ENCODE measurements at places on chromosomes 5 and 9.

- no peak for DNase-seq
Measured at GRCh38 chr5:38755181-38755580, 90.6 kb upstream of the OSMR start.

- DNase-seq, result no peak
Measured at GRCh38 chr5:33457126-33457525, 16.4 kb downstream of the TARS1 start.

DNA sequence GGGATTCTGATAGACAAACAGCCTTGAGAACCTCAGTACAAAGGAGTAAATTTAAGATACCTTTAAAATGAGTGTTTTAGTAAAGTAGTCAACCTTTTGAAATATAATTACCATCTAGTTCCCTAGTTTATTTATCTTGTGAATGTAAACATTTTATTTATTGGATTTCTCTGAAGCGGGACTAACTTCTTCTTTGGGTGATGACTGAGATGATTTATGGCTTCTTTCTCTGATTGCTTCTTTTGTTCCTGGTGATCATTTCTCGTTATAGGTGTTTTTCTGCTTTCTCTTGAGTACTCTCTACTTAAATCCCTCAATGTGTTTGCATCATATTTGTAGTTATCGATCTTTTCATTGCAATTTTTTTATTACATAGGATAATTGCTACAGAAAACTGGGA is 33.2 kb downstream of the PRDM6 start:
- DNase-seq, result no peak

GRCh38 chr9:81182431-81182830 is 506.9 kb downstream of the TLE1 start:
- DNase-seq, result no peak

DNA sequence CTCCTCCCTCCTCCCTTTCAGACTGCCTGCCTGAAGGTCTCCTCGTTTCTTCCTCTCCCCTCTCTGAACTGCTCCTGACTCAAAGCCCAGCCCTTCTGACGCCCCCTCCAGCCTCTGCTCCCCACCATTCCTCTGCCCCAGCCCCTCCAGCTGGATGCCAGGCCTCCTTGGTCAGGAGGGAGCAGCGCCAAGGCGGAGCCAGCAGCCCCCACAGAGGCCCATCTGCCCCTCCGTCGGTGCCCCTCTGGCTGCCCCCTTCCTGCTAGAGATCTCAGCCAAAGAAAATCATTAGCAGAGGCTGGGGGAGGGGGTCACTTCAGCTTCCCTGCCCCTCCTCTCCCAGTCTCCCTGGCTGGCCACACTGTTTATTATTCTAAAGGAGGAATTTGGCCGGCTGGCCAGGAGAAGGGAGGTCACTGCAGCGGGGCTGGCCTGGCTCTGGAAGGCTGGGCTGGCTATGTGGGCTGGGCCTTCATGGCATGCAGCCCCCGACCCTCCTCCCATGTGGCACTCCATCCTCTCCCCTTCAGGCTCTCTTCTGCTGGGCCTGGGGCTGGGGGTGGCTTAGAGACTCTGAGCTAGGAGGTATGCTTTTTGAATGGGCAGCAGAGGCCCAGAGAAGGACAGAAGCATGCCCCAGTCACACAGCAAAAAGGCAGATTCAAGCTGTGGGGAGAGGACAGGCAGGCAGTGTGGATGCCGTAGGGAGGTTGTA is 16.9 kb downstream of the PDGFRB start:
- DNase-seq, result no peak

- DNase-seq, result no peak
Measured at GRCh38 chr9:86589273-86589672, 235.1 kb upstream of the TUT7 start.

DNA sequence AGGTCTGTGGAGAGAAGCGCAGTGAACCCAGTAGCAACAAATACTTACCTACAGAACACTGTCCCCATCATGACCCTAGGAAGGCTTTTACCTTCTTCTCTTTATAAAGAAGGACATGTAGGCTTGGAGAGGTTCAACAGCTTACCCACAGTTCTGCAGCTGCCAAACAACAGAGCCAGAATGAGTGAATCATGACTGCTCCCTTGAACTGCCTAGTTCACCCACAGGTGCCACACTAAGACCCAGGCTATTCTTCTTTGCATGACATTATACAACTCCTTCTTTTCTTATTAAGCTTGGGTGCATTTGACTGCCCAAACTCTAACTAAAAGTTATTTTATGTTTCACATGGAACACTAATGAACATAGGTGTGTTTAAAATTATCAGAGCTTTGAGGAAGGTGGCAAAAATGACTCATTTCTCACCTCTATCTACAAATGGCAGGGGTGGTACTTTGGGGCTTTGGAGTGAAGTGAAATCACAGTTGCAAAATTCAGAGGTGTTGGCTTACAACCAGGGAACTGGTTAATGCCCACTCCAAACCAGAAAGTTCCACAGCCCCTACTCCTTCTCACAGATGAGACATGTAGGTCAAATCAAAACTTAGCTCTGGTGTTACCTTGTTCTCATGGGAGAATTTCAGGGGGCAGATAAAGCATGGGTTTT is 201.6 kb downstream of the SEMA6A start:
- no peak for DNase-seq

DNA sequence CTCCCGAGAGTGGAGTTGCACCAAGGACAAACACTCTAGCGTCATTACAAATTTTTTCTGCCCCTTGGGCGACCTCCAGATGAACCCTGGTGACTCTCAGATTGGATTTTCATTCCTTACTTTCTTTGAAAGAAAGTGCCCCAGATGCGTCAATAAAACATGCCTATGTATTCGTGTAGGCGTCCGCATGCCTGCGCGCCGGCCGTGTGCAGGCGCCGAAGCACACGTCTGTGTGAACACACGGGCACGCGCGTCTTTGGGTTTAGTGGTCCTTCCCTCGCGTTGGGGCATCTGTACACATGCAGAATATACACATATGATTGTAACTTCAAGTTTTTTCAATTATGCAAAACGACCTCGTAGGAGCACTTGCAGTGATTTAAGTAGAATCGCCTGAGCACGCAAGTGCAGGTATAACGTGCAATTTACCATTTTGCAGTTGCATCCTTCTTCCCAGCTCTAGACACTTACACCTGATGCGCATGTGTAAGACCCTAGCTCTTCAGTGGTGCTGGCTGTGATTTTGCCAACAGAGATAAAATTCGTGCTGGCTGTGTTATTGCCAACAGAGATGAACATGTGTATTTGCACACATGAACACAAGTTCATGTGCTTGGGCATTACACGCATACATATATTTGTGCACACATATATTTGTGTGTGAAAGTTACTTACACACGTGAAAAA is 1.9 kb upstream of the LHX2 start:
- no peak for DNase-seq

DNA sequence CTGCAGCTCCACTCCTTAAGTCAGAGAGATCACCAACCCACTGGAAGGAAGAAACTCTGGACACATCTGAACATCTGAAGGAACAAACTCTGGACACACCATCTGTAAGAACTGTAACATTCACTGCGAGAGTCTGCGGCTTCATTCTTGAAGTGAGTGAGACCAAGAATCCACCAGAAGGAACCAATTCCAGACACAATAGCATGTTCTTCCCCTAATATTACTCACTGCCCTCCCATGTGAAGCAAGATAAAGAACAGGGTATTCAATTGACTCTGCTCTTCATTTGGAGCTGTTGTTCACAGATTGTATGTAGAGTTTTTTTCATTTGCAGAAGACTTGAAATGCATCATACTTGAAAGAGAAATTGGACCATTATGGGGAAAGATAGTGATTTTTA is 10.8 kb downstream of the SAXO1 start:
- DNase-seq, result no peak

DNA sequence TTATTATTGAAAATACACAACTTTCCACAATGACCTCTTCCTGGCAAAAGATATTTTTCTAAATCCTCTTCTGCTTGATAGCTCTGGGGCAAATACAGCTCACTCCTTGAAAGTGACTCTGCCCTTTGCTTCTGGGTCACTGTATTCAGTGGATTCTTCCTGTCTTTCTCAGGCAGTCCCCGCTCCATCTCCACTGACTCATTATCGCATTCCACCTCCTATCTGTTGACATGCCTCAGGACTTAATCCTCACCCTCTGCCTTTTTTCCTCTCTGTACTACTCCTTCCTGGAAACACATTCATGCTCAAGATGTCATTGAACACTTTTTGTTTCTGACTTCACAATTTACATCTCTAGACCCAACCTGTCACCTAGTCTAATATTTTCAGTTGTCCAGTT is 8.4 kb upstream of the RGS7BP start:
- DNase-seq, result no peak

DNA sequence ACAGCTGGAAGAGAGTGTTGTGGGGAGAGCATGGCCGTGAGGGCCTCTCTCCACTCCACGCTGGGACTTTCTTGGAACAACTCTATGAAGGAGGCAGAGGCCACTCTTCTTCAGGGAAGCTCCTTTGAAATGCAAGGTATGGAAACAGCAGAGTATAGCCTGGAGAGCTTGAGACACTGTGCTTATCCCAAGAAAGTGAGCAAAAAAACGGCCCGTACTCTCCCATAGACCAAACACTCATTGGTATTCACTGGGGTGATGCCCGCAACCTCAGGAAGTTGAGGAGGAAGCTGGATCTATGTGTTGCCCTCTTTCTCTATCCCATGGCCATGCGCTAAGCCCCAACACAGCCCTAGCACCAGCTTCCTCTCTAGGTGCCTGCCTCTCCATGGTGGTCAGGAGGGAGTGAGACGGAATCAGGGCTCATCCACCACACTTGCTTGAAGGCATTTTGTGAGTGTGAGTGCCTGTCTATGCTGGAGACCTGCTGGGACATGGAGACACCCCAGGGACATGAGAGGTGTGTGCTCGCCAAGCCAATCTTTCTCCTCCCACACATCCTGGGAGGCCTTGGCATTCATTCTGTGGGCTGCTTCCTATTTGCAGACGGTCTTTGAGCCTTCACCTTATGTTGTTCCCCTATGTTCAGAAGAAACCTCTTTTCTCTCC is 616.6 kb downstream of the IRX1 start:
- DNase-seq, result no peak

DNA sequence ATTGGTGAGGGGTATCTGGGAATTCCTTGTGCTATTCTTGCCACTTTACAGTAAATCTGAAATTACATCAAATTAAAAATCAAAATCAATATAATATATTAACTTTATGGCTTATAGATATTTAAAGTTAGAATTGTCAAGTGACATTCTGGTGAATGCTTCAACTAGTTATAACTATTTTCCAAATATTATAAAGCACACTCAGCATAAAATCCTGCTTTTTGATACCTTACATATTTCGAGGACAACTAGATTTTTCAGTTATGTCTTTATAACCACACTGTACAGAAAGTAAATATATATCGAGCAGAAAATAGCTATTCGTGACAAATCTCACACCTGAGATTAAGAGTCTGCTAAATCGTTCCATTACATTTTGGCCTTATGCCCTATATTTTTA is 210.2 kb downstream of the PDE4D start:
- no peak for DNase-seq

GRCh38 chr9:127173063-127173462 is 50.6 kb upstream of the ANGPTL2 start:
- DNase-seq, result no peak

- no peak for DNase-seq
Measured at GRCh38 chr9:34963552-34963951, 5.5 kb downstream of the PHF24 start.

DNA sequence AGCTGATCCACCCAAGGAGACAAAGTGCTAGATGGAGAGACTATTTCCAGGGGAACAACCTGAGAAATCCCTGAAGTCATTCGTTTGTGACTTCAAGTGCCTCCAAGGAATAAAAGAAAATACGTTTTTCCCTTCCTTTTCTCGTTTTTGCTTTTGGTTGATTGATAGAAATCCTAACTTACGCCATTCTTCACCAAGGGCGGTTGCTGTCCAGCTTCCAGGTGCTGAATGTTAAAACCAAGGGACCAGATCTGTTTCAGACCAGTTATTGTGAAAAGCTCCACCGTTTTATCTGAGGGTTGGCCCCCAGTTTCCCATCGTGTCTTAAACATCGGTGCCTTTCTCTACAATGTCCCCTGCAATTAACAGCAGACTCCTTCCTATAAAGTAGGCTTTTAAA is 600.7 kb upstream of the SGCD start:
- no peak for DNase-seq

DNA sequence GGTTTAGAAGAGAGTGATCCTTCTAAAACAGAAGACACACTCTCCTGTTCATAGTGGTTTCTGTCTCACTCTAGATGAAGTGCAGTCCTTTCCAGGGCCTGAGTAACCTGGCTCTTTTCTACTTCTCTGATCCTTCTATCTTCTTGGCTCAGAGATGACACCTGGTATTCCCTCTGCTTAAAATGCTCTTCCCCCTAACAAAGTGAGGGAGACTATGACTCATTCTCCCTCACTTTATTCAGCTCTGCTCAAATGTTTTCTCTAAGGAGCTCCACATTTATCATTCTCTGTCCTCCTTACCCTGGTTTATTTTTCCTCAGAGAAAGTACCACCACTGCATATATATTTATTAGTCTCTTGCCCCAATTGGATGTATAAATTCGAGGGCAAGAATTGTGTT is 24.6 kb downstream of the TUT7 start:
- no peak for DNase-seq

GRCh38 chr9:130421802-130422276 is 22.9 kb upstream of the ASS1 start:
- DNase-seq, result no peak

DNA sequence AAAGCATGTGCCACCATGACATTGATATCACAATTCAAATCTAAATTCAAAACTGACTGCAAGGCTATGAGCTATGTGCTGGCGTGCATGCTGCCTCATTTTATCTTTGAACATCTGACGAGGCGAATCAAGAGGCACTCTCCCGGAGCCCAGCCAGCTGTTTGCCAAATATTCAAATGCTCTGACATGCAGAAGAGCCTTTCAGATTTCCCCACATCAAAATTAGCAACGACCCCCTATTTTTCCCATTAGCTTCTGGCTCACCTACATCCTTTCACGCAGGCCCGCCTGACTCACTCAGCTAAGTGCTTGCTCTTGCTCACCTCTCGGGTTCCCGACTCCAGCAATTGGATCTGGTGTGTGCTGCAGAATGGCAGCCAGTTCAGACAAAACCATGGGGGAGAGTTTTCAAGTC is 159.0 kb downstream of the NR2F1-AS1 start:
- DNase-seq, result no peak

- DNase-seq, result no peak
Measured at GRCh38 chr5:51685419-51685818, 302.2 kb downstream of the ISL1 start.

GRCh38 chr5:32562843-32563242 is 22.5 kb upstream of the SUB1 start:
- no peak for DNase-seq

GRCh38 chr9:112869917-112870316 is 20.8 kb downstream of the SLC46A2 start:
- no peak for DNase-seq

DNA sequence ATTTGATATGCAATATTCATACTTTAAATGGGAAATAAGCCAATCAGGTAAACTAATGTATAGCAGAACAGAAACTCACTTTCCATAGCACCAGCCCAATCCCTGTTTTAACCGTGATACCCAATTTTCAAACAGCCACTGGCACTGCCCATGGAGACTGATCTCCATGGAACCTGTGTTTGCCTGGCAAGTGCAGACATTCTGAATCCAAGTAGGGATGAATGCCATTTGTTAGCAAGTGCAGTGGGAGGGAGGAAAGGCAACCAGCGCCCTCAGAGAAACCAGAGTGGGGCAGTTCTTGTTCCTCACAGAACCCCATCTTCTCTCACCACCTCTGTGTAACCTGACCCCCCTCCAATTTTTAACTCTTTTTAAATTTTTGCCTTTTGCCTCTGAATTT is 229.1 kb downstream of the CTNND2 start:
- no peak for DNase-seq

- no peak for DNase-seq
Measured at GRCh38 chr5:149019679-149020078, 43.2 kb downstream of the SH3TC2 start.

- no peak for DNase-seq
Measured at GRCh38 chr5:1002836-1003235, 5.8 kb upstream of the NKD2 start.
